Effector memory CD4-positive, alpha-beta T cell (primary cell): ENCODE measurements at places on chromosomes 4 and X.

DNA sequence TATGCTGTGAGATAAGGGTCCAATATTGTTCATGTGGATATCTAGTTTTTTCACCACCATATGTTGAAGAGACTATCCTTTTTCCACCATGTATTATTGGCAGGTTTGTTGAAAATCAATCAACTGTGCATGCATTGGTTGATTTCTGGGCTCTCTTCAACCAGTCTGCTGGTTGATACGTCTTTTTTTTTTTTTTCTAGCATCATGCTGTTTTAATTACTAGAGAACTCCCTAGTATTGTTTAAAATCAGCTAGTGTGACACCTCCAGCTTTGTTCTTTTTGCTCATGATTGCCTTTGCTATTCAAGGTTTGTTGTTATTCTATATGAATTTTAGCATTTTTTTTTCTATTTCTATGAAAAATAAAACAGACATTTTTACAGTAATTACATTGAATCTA lies 123.9 kb downstream of the SLC7A11 start:
- DNase-seq: no peak

DNA sequence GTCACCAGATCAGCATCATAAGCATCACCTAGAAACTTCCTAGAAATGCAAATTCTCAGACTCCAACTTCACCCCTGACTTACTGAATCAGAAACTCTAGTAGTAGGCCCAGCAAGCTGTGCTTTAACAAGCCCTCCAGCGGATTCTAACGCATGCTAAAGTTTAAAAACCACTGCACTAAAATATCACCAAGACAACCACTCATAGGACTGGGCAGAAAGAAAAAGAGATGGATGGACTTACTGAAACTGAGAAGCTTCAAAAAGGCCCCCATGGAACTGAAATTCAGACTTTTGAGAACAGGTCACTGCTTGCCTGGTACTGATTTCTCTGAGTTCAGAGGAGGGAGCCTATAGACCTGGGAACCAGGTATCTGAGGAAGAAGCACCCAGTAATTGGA lies 40.1 kb downstream of the FAM241A start:
- no peak for DNase-seq

- DNase-seq: no peak
Observed at GRCh38 chr4:84221704-84222103, 277.4 kb downstream of the NKX6-1 start.

- no peak for DNase-seq
Observed at GRCh38 chr4:34105311-34105710, 2139.0 kb downstream of the ARAP2 start.
